ENCODE measurements at places on chromosomes 12 and 14.

GRCh38 chr14:77459072-77459723 lies 1.3 kb downstream of the AHSA1 start:
- peak; percentile 44 for DNase-seq

DNA sequence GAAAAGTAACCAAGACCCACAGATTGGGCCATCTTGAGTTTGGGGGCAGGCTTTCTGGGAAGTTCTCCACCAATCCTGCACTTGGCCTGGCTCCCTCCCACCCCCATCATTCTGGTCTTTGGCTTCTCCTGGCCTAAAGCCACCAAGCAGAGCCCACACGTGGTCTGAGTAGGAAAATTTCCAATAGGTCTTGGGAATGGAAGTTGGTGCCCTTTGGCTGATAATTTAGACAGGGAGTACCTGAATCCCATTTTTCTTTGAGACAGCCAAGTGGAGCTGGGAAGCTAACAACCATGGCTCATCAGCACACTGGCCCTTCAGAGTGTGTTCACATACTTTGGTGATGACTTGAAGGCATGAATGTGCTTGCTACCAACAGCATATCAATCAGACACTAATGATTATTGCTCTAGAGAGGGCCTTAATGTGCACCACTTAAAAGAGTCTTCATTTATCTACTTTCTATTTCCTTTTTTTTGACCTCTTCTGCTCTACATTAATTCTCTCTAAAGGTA lies 156.0 kb downstream of the EGLN3 start:
- DNase-seq: no peak

GRCh38 chr14:81137316-81137715 lies 83.4 kb downstream of the GTF2A1 start:
- no peak for DNase-seq

- DNase-seq: no peak
These were observed 325.8 kb upstream of the DIO3 start for GRCh38 chr14:101235335-101236103.

DNA sequence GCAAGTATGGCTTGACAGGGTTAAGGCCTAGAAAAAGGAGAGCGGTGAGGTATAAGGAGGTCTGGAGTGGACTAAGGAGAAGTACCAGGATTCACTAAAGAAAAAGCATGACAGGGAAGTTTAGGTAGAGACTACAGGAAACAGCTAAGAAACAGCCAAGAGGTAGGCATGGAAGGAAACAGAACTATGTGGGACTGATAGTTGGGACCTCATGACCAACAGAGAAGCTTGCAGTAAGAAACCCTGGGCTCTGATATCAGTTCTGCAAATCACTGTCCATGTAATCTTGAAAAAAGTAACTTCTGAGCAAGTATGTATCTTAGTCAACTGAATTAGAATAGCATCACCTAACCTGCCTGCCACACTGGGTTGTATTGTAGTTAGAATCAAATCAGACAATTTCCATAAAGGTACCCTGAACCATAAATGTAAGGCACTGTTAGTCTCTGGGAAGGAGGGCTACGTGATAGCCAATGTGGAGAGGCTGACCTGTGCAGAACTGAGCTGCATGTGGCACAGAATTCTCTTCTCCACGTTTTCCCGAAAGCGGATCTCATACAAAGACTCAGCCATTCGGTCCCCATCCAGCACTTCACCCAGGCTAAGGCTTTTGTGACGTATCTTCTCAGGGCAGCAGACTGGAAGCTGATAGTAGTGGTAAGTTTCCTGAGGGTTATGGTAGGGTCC lies 912 bp downstream of the TM9SF1 start:
- no peak for DNase-seq

GRCh38 chr14:22910916-22911315 lies 8.0 kb downstream of the RBM23 start:
- DNase-seq: no peak

DNA sequence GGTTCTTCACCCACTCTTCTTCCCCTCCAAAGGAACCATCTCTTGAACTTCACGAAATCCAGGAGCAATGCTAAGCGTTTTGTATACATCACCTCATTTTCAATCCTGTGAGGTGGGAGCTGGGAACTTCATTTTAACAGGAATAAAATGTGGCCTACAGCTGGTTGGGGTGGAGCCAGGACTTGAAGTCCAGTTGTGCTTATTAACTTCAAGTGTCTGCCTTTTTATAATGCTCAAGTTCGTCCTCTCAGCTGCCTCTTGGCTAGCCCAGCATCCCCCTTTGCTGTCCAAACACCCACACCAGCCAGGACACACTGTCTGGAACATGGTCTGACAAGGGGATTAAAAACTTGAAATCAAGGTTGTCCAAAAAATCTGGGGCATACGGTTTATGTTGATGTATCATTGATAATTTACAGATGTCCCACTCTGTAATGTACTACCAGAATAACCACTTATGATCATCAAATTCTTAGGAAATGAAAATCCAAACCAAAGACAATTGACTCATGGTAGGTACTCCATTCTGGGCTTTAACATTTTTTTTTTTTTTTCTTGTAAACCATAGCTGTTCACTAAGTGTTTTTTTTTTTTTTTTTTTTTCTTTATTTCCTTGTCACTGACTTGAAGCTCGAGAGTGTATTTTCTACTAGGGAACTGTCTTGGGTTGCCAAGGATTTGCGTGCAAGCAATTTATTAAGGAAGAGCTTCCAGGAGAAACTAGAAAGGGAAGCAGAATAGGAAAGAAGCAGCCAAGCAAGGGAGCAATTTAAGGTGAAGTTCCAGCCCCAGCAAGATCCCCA lies 252.3 kb downstream of the EFCAB11 start:
- no peak for DNase-seq

GRCh38 chr12:118052324-118053070 lies 8.5 kb downstream of the WSB2 start:
- DNase-seq: no peak

DNA sequence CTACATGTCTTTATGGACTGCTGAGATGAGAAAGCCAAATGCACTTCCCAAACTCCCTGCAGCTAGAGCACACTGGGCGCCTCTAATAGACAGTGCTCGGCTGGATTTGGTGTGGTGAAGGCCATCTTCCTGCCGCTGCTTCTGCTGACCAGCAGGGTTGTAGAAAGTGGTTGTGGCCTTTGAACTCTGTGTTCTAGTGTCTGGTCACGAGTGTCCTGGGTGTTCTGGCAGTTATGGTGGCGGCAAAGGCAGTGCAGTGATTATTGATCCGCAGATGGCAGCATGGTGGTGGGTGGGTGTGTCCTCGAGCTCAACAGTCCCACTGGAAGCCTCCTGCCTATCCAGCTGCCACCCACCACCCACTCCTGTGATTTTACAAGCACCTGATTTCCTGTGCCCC lies 43.4 kb downstream of the SMIM41 start:
- DNase-seq: no peak

DNA sequence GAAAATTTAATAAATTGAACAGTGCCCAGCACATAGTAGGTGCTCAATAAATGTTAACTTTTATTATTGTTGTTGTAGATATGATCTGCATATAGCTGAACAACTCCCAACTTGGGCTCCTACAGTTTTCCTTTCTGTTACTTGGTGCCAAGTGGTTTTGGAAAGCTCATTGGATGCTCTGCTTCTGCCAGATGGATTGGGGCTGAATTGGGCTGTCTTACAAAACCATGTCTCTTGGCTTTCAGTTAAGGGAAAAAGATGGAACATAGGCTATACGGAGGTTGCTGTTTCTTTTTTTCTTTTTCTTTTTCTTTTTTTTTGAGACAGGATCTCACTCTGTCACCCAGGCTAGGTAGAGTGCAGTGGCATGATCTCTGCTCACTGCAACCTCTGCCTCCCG lies 140.7 kb upstream of the PWP1 start:
- no peak for DNase-seq

All from effector CD4-positive, alpha-beta T cell (primary cell).